ENCODE measurements at places on chromosomes 5 and 9.

DNA sequence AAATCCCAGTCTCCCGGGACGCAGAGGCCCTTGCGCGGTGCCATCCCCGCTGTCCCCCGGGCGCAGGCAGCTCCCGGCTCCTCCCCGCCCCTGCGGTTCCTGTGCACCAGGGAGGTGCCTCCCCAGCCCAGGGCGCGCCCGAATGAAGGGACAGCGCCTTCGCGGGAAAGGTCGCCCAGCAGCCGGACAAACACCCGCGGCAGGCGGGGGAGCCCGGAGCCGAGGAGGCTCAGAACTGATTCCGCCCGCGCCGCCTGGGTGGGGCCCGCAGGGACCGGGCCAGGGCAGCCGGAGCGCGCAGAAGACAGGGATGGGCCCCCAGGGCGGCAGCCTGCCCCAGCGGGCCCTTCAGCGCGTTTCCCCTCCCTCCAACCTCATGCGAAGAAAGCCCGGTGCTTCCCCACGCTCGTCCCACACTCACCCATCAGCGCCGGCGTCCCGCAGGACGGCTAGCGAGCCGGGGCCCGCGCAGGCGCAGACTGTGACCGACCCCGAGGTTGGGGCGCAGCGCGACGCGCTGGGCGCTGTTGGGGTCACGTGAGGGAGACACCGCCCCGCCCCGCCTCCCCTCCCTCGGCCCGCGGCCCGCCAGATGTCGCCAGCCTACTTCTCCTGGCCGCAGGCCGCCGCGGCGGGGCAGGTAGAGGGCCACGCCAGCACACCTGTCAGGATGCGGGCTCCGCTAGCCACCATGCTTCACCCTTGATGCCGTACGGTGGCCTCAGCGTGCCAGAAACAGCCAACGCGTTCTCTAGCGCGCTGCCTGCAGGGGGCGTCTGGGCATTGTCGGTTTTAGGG is at the start of gene SLC25A51:
SLC25A51 (minus strand) TSS at position 481 of the 798 bp plus-strand sequence. CDS start 15,577 bp downstream, outside the sequence.
- DNase-seq, result peak; percentile 85

DNA sequence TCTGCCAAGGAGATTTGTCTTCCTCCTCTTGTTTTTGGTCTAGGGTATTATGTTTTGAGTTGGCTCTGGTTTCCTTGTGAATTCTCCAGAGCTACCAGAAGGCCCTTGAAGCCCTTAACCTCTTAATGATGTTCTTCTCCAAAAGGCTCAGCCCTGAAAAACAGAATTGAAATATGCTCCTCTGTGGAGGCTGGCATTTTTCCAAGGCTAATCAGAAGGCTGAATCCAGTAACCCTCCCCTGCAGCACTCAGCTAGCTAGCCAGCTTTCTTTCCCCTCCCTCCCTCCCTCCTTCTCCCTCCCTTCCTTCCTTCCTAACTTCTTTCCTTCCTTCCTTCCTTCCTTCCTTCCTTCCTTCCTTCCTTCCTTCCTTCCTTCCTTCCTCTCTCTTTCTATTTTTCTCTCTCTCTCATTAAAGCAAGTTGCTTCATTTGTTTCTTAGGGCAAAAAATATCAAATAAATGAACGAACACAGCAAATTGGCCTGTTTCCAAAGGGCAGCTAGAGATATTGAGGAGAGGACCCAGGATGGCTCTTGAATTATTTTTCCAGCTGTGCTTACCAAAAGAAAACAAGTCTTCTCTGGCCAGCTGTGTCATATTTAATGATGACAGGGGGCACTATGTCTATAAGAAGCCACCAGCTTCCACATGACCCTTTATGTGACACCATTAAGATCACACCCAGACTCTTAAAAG is 38.7 kb downstream of the JAKMIP2 start:
- DNase-seq, result no peak

GRCh38 chr5:158917731-158918130 is 182.0 kb downstream of the EBF1 start:
- DNase-seq, result no peak

- DNase-seq, result no peak
These were observed 112.1 kb downstream of the KIF4B start for GRCh38 chr5:155125551-155126095.

DNA sequence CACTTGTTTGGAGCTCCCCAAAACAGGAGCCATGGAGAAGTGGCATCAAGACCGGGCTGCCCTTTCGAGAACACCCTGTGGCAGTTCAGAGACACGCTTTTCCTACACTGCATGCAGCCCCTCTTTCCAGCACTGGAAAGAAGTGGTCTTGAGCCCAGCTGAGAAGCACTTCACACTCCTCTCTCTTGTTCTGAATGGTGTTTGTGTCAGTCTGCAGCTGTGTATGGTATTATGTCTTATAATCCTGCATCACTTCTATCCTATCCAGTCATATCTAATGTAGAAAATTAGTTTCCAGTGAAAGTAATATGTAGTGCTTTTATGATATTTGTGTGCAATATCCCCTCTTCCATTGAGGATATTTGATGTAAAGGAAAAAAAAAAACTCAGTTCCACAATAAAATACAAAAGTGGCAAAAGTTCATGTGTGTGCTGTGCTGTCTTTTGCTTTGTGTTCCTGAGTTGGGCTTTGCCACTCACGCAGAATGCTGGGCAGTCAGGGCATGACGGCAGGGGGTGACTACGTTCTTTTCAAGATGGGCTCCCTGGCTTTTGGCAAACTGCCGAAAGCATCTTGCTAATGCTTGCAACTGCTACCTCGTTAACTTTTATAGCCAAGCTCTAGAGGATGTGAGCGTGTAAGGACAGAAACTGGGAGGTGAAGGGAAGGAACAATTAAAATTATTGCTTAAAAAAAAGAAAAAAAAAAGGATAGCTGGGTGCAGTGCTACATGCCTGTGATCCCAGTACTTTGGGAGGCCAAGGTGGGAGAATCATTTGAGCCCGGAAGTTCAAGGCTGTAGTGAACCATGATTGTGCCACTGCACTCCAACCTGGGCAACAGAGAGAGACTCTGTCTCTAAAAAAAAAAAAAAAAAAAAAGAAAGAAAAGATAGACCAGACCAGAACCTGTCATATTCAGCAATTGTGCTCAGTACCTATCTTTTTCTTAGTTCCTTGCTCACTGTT is 102.2 kb downstream of the MAP1B start:
- no peak for DNase-seq

DNA sequence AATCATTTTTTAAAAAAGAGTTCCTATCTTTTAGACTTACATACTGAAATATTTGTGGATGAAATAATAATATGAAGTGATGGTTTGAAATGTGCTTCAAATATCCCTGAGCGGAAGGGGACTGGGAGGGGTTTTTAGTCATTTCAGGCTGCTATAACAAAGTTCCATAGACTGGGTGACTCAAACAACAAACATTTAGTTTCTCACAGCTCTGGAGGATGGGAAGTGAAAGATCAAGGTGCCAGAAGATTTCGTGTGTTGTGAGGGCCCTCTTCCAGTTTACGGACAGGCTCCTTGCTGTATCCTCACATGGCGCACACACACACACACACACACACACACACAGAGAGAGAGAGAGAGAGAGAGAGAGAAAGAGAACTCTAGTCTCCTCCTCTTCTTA is 27.1 kb upstream of the TEX10 start:
- DNase-seq, result peak; percentile 2

- DNase-seq, result no peak
These were observed 7.9 kb upstream of the ENG start for GRCh38 chr9:127862075-127863011.

DNA sequence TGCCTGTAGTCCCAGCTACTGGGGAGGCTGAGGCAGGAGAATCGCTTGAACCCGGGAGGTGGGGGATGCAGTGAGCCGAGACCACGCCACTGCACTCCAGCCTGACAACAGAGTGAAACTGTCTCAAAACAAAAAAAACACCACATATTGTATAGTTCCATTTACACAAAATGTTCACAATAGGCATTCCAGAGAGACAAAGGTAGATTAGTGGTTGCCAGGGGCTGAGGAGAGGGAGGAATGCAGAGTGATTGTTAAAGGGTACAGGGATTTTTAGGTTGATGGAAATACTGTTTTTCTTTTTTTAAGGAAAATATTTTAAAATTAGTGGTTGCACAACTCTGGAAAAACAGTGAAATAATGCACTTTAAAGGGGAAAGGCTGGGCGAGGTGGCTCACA is 19.6 kb downstream of the ETF1 start:
- no peak for DNase-seq

DNA sequence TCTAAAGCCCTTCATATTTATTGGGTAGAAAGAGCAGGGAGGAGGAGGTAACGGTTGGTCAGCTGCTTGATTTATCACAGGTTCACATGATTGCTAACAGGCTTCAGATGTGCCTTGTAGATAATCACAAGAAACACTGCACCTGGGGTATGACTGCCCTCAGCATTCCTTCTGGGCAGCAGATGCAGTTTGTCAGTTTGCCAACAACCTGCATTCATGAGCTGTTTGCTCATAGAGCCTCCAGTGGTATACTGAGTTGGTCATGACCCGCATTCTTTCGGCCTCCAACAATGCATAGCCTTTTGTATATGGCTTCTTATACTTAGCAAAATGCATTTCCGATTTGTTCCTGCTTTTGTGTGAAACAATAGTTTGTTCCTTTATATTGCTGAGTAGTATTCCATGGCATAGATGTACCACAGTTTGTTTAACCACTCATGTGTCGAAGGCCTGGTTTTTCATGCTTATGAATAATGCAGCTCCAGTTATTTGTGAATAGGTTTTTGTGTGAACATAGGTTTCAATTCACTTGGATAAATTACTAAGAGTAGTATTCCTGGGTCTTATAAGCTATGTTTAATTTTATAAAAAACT is 83.6 kb downstream of the ARHGEF28 start:
- DNase-seq, result no peak

GRCh38 chr9:70165006-70165602 is 93.7 kb upstream of the SMC5 start:
- DNase-seq, result no peak

DNA sequence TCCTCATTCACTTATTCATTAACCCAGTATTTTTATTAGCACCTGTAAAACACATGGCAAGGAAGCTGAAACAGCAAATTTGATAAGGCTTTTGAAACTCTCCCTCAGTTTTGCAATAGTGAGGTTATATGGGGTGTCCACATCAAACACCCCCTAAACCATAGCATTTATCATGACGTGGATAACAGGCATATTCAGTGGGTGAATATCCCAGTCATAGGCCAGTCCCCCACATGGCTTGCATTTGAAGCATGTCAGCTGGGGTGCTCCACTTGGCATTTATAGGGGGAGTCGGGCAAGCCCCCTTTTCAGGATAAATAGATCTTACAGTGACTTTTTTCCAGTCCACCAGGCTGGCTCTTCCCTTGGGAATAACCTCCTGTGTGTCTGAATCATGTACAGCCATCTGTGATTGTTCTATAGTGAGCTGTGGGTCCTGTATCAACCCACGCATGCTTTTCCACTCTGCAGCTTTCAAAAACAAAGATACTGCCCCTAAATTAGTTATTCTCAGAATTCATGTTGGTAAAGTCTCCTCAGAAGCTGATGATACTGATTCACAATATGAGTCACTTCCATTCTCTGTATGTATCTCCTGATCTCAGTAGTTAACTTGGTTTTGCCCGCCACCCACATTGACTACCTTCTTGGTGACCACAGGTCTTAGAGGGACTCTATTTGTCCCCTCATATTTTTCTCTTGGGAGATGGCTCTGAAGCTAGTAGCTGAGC is 84.4 kb upstream of the SPIN1 start:
- no peak for DNase-seq
